ENCODE measurements at places on chromosomes 11 and 22. TPM values are rescaled to one million over a fixed set of nuclear protein-coding genes. Genes with fewer than 3 reads are reported as not detected.

Gene TMEM218
- 32.2 TPM for total RNA-seq

- no peak for DNase-seq
Measured at GRCh38 chr11:119908573-119908904, 179.5 kb upstream of the NECTIN1 start.

Gene POU2F3
- not detected for total RNA-seq

DNA sequence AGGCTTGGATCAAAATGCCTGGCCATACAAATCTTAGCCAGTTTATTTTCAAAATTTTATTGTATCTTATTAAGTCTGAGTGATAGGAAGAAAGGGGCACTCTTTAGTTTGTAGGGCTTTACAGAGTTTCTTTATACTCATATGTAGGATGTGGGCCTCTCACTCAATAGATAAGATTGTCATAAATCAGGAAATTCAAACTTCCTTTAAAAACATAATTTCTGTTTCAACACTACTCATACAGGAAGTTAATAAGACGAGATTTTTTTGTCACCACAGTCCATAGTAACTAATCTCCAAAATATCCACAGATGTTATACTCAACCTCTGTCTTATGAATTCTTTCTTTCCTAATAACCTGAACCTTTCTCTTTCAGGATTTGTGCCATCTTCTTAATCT lies 13.3 kb upstream of the OR56B4 start:
- DNase-seq, result no peak

Gene LRRC10B
- not detected for total RNA-seq

- DNase-seq, result no peak
Measured at GRCh38 chr11:64741375-64742086, 2.4 kb downstream of the RASGRP2 start.

DNA sequence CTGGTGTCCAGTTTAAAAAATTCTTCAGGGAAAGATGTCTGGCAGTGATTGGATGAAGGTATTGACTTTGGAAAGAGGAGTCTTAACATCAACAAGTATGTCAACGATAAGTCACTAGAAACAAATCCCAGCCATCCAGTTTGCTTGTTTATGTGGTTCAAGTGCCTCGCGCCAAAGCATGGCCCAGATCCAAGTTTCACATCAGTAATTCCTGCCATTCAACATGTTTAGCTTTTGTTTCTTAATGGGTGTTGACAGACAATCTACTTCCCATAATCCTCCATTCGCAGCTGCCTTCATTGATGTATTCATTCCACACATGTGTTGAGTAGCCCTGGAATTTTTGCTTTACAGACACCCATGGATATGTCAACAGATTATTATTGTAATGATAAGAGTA lies 77.8 kb downstream of the UBASH3B start:
- no peak for DNase-seq
